Endothelial cell (in vitro differentiated cells): ENCODE measurements at places on chromosomes 1 and 21.

DNA sequence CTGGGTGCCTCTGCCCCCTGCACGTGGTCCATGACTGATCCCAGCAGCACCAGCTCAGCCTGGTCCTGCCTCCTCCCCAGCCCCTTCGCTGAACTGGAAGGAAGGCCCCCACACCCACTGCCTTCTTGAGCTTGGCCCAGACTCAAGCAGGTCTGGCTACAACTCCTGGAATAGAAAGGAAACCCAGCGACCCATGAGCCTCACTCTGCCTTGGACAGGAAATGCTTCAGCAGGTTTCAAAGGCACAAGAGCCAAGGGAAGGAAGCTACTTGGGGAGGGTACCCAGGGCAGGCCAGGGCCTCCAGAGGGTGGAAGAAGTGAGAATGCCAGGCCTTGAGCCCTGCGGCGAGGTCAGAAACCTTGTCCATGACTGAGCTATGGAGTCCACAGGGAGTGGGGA is 35.9 kb upstream of the RD3 start:
- no peak overlapping the region for H3K4me3 ChIP-seq
- H3K27me3 ChIP-seq: peaks cover 6% of the 10 kb centered on the region
- peaks cover 33% of the 10 kb centered on the region for H3K4me1 ChIP-seq
- no peak for DNase-seq

DNA sequence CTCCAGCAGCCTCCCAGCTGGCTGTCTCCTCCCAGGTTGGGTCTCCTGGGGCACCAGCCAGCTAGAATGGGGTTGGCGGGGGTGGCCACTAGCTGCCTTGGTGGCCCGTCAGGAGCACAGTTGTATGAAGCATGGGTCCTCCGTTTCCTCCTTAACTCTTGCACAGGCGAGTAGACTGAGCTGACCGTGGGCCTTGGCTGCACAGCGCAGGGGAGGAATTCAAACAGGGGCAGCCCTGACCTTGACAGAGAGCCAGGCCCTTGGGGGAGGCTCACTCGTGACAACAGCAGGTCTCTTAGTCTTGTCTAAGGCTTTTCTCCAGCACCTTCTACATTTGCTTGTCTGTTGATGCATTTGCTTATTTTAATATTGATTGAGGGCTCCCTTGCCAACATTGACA is 114.1 kb downstream of the PRDM2 start:
- no peak overlapping the region for H3K4me3 ChIP-seq
- no peak for DNase-seq
- peaks cover 6% of the 10 kb centered on the region for H3K27me3 ChIP-seq
- H3K4me1 ChIP-seq: peaks cover 8% of the 10 kb centered on the region
- no peak overlapping the region for H3K27ac ChIP-seq

DNA sequence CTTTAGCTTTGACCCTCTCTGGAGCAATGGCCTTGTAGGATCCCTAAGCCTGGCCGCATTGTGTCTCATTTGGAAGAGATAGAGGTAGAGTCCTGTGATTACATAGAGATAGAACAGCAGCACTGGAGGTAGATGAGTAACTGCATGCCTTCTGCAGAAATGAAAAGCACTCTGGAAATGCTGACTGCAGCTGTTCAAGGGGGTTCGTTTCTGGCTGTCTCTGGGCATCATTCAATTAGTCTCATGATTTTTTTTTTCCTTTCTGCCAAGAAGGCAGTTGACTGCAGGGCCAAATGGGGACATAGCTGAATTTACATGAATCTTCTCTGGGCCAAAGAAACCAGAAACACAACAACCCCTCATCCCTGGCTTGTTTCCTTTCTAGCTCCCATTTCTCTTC is 28.1 kb upstream of the SNX27 start:
- H3K27ac ChIP-seq: no peak overlapping the region
- H3K4me3 ChIP-seq: no peak overlapping the region
- no peak for DNase-seq
- H3K4me1 ChIP-seq: no peaks in the 10 kb centered on the region

DNA sequence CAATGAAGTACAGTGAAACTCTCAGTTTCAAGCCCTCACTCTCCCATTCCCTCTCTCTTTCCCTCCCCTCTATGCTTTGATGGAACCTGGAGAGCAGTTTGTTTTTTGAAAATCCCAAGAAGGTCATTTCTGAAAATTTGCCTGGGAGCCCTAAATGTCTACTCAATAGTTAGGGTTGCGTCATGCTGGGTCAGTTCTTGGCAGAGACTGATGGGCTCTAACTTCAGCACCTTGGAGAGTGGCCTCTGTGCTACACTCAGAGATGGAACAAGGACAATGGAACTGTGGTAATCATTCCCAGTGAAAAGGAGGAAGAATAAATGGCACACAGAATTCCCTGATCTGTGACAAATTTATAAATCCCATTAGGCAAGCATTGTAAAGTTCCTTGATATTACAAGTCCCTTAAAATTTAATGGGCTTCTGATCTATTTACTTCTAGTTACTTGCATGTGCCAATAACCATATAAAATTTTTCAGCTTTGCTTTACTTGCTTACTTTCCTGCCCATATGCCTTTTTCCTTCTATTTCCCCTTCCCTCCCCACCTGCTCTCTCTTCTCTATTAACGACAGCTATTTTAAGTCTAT is 182.9 kb upstream of the KCND3 start:
- peaks cover 1% of the 10 kb centered on the region for H3K27me3 ChIP-seq

DNA sequence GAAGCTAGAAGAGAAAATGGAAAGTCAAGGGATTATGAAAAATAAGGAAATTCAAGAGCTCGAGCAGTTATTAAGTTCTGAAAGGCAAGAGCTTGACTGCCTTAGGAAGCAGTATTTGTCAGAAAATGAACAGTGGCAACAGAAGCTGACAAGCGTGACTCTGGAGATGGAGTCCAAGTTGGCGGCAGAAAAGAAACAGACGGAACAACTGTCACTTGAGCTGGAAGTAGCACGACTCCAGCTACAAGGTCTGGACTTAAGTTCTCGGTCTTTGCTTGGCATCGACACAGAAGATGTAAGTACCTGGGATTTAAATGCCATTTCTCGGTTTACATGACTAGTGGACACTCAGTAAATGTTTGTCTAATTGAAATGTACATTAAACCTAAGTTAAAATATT is 40.0 kb downstream of the CENPF start:
- H3K27ac ChIP-seq: no peak overlapping the region
- no peak overlapping the region for H3K4me3 ChIP-seq
- H3K4me1 ChIP-seq: no peaks in the 10 kb centered on the region
- DNase-seq: no peak
- peaks cover 4% of the 10 kb centered on the region for H3K36me3 ChIP-seq
- no peaks in the 10 kb centered on the region for H3K27me3 ChIP-seq

DNA sequence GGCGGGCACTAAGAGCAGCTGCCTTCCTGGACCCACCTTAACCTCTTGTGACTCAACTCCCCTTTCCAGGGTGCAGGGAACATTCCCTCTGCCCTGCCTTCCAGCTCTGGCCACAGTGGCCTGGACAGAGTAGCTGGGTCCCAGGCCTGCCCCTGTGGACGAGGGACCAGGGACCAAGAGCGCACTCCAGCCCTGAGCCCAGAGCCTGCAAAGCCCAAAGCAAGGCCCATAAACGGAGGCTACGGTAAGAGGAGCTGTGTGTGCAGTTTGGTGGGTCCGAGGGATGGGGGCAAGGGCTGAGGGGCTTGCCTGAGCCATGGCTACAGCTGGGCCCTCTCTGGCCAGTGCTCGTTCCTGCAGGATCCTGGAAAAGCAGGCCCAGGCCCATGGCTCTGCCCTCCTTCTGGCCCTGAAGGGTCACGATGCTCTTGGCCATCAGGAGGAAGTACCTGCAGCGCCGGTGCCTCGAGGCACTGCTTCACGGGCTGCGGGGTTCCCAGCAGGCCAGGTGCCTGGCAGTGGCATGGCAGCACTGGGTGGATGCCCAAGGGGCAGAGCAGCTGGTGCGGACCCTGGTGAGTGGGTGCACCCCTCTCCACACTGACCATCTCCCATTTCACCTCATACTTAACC is 17.8 kb downstream of the MTHFR start:
- no peak for DNase-seq
- peaks cover 14% of the 10 kb centered on the region for H3K27me3 ChIP-seq
- H3K27ac ChIP-seq: no peak overlapping the region
- H3K4me3 ChIP-seq: no peak overlapping the region
- H3K36me3 ChIP-seq: peaks cover 17% of the 10 kb centered on the region
- peaks cover 2% of the 10 kb centered on the region for H3K4me1 ChIP-seq

DNA sequence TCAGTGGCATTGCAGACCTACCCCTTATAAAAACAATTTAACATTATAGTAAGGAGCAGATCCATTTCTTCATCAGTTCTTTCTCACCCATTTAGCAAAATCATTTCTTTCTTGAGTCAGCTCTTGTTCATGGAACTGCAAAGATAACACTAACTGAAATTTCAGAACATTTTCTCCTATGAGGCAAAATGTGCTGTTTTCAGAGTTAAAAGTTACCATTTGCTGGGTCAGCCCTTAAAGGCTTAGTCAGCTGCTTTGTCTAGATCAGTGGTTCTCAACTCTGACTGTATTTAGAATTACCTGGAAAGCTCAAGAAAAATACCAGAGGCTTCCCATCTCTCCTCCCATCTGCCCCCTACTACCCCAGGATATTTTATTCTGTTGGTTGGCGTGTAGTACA is 12.2 kb downstream of the METTL13 start:
- no peak overlapping the region for H3K27ac ChIP-seq
- H3K4me3 ChIP-seq: no peak overlapping the region
- H3K4me1 ChIP-seq: no peaks in the 10 kb centered on the region
- H3K27me3 ChIP-seq: no peaks in the 10 kb centered on the region
- peaks cover 48% of the 10 kb centered on the region for H3K36me3 ChIP-seq

DNA sequence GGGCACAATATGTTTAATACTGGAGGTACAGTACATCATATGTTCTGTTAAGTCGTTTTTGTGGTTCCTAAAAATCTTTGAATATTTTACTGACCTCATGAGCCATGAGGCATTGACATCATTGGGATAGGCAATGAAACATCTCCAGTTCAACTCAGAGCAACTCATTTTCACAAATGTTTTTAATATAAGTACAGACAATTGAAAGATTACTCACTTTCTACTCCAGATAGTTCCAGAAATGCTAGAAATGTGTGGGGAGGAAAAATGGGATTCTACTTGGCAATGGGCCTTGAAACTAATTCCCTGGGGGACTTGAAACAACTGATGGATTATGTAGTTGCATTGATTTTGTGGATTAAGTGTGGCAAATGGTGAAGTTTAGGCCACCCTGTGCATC is 7.2 kb upstream of the C8B start:
- H3K4me3 ChIP-seq: no peak overlapping the region
- no peak overlapping the region for H3K27ac ChIP-seq
- DNase-seq: no peak
- no peaks in the 10 kb centered on the region for H3K36me3 ChIP-seq
- H3K4me1 ChIP-seq: no peaks in the 10 kb centered on the region

GRCh38 chr1:15692121-15692682 is 8.1 kb downstream of the PLEKHM2 start:
- H3K27me3 ChIP-seq: peaks cover 1% of the 10 kb centered on the region
- H3K4me3 ChIP-seq: no peak overlapping the region
- peaks cover 15% of the 10 kb centered on the region for H3K4me1 ChIP-seq
- no peak for DNase-seq

DNA sequence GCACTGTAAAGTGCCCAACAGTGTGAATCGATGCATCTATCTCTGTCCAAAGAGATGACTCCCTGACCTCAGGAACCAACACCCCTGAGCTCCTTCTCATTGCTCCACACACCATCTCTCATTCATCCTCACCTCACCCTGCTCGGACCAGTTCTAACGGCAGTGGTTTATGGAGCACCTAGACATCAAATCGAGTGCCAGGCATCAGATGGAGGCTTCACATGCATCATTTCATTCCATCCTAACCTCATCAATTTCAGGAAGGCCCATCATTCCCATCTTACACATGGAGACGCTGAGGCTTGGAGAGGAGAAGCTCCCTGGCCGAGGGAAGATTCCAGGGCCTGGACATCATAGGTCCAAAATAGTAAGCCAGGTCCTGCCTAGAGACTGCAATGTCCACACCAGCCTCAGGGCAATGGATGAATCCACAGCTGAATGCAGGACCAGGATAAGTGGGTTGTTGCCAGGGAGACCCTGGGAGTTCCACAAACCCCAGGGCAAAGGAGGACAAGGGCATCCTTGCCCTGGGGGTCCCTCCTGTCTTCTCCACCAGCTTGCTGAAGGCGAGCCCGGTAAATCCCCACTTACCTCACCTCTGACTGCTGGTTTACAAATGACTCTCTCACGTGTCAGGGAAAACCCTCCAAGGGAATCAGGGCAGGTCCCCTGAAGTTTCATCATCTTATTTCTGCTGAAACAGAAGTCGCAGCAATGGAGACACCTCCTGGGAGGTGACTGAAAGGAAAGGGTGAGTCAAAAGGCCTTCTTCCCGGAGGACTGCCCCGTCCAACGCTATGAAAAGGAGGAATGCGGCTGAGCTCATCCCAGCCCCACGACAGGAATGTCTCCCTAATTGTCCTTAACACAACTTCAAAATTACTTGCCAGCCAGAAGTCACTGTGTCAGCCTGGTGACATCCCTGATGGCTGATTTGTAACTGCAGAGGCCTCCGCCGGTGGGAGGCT is 9.0 kb upstream of the IFFO2 start:
- no peaks in the 10 kb centered on the region for H3K36me3 ChIP-seq
- peaks cover 2% of the 10 kb centered on the region for H3K27me3 ChIP-seq
- no peak overlapping the region for H3K27ac ChIP-seq
- H3K4me3 ChIP-seq: no peak overlapping the region

DNA sequence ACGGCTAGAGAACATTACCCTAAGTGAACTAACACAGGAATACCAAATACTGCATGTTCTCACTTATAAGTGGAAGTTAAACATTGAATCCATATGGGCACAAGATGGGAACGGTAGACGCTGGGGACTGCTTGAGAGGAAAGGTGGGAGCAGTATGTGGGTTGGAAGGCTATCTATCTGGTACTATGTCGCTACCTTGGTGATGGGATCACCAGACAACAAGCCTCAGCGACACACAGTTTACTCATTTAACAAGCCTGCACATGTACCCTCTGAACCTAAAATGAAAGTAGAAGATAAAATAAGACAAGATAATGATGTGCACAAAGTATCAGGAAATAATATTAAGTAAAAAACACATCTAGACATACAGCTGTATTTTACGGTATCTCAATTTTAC is 819 bp downstream of the PYHIN1 start:
- DNase-seq: no peak
- H3K36me3 ChIP-seq: no peaks in the 10 kb centered on the region
- H3K4me1 ChIP-seq: no peaks in the 10 kb centered on the region
- no peak overlapping the region for H3K4me3 ChIP-seq
- H3K27ac ChIP-seq: no peak overlapping the region
- H3K27me3 ChIP-seq: no peaks in the 10 kb centered on the region
